Common myeloid progenitor, CD34-positive (primary cell): ENCODE measurements at places on chromosomes 12 and 14.

- no peak for DNase-seq
Measured at GRCh38 chr14:98634043-98634820, 637.8 kb downstream of the BCL11B start.

GRCh38 chr12:78269620-78270019 lies 438.9 kb downstream of the NAV3 start:
- DNase-seq, result no peak

- no peak for DNase-seq
Measured at GRCh38 chr12:22262309-22262708, 72.2 kb downstream of the ST8SIA1 start.

DNA sequence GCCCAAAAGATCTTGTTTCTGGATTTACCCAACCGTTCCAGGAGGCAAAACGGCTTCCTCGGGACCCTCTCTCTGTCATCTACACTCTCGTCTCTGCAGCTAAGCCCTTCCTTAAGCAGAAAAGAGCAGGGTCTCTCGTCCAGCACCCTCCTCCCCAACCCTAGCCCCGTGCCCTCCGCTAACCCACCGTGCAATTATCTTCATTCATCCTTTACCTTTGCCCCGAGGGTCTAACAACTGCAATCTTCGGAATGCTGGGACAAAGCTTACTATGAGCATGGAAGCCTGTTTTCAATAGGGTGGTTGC lies 276 bp upstream of the BMAL2 start:
- no peak for DNase-seq

DNA sequence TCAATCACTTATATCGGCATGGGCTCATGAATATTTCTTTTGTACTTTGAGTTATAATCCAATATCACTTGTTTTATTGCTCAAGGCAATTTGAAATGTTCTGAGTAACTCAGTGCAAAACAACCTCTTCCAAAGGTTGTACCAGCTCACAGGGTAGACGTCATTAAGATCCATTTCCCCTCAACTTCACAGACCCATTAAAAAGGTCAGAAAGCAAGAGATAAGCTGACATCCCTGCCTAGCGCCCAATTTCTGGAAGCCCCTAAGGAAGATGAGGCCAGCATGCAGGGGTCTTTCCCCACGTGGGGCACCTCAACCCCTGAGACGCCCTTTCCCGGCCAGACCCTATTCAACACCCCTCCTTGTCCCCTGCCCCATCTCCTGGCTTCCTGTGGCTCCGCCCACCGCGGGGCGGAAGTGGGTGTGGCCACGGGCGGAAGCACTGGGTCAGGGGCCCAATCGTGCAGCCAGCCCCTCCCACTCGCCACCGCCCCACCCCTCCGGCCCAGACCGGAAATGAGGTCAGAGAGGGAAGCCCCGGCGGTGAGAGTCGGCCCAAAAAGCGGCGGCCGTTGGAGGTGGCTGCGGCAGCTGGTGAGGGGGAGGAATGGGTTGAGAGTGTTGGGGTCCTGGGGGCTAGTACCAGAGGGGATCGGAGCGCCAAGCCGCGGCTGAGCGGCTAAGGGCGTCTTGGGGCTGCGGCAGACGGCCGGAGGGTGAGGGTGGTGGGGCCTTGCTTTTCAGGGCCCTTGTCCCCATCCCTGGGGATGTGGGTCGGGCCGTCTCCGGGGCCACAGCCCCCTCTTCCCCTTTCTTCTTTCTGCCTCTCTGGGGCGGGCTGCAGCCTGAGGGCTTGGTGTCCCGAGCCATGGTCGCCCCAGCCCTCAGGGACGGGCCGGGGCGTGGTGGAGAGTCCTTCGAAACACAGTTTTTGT lies at the start of gene GPATCH2L:
TSS of gene GPATCH2L (plus strand) at position 525 of the 935 bp plus-strand sequence. CDS start 2,442 bp downstream, outside the sequence.
- DNase-seq, result peak; percentile 97

DNA sequence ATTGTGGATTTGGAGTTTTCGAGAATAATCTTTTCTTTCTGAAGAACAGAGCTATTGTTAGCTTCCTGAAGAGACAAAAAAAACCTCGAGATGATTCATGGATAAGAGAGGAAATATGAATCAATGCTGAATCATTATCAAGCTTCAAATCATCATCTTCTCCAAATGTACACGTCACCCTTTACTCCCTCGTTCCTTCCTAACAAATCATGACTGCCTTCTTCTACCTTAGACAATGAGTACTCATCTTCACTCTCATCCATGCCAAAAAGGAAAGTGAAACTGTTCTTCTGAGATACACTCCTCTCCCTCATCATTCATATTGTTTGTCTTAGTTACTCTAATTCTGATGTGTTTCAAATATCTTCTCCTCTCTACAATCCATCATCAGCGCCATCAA lies 1115.8 kb upstream of the ATXN7L3B start:
- DNase-seq, result no peak

GRCh38 chr12:90999966-91000365 lies 4.8 kb downstream of the EPYC start:
- no peak for DNase-seq

DNA sequence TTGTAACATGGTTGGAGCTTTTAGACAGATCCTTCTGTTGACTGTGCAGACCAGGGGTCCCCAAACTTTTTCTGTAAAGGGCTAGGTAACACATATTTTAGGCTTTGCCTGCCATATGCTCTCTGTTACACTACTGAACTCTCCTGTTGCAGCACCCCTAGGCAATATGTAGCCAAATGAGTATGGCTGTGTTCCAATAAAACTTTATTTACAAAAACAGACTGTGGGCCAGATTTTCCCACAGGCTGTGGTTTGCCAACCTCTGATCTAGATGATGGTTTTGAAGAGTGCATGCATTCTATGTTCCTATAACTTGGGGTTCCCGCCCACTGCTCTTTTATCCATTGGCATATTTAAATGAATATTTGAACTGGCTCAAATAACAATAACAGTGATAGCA lies 180.3 kb upstream of the VASH1 start:
- no peak for DNase-seq

GRCh38 chr12:50087995-50088394 lies 2.9 kb downstream of the SMARCD1 start:
- DNase-seq, result no peak

DNA sequence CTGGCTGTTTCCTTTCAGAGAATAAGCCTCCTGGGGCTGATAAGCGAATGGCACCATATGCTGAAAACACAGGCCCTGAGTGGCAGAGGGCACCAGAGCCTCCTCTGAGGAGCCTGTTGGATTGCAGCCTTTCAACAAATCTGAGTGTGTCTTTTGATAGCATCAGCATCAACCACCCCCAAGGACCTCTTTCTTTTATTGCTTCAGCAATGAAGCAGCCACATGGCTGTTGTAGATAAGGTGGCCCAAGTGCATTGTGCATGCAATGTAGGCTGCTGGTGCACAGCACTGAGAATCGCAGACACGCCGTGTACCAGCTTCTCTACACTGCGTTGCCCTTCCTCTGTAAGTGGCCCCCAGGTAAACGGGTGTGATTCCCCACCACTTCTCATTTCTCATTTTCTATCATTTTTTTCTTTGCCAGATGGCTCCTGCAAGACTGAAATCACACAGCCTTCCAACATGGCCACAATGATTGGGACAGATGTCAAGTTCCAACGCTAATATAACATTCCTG lies 191.7 kb downstream of the DAD1 start:
- peak; percentile 56 for DNase-seq

GRCh38 chr14:100556936-100557505 lies 30.2 kb downstream of the BEGAIN start:
- no peak for DNase-seq

DNA sequence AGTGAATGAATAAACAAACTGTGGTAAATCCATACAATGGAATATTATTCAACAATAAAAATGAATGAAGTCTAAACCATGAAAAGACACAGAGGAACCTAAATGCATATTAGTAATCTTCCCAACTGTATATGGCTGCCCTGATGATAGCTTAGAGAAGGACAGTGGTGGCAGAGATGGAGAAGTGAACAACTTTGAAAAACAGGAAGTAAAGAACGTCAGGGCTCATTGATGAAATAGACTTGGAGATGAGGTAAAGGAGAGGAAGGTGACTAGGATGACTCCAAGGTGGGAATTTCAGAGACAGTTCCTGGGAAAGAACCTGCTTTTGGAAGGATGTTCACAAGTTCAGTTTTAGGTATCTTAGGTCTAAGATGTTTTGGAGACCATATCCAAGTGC lies 36.3 kb upstream of the NT5DC3 start:
- DNase-seq, result peak; percentile 14

GRCh38 chr14:82488473-82488872 lies 954.8 kb upstream of the SEL1L start:
- DNase-seq, result no peak

DNA sequence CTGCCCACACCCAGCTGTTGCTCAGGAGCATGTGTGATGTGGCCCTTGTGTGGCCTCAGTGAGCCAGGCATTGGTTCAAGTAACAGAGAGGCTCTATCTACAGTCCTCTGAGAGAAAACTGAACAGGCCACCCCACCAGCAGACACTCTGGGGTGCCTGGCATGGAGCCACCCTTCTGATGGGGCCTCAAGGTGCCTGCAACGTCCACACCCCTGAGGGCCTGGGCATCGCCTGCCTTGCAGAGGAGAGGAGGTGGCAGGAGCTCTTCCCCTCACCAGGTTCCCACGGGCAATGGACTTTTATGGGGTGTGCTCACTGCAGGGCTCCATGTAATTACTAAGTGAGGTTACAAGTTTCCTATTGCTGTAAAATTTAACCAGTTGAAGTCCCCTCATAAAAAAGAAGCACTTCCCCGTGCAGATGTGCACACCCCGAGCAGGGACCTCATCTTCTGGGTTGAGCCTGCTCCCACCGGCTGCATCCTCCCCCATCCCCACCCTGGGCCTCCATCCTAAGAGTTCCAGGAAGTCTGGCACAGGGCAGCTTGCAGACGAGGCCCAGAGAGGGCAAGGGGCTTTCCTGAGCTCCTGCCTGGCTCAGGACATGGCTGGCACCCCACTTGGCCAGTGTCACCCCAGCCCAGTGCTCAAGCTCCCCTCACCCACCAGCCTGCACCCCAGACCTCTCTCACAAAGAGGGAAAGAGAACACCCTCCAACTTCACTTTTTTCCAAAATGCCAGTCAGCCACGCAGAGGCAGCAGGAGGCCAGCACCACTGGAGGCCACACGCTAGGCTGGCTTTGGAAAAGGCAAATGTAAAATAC lies 270.4 kb upstream of the RTL1 start:
- DNase-seq, result no peak

DNA sequence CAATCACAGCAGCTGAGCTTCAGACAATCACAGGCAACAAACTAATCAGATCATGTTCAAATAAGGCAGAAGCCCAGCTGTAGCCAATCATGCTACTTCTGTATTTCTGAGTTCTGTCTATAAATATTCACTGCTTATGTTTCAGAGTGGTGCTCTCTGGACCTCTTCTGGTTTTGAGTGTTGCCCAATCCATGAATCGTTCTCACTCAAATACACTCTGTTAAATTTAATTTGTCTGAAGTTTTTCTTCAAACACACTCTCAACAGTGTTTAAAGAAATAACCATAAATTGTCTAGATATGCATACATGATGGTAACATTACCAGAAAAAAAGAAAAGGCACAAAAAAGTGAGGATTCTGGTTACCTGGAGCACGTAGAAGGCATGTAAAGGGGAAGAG lies 77.9 kb upstream of the BBS10 start:
- no peak for DNase-seq

DNA sequence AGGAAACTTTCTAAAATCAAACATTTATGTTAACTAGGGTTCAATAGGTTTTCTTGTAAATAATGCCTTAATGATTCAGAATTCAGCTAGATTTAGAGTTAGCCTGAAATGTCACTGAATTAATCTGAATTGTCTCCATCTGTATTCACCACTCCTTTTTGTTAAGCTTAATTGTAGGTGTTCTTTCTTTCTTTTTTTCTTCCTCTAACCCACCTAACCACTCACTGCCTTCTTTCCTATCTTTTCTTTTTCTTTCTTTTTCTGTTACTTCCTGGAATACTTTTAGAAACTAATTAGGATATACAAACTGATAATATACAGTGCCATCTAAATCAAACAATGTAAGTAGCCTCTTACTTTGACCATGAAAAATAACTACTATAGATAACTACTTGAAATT lies 29.9 kb downstream of the G2E3 start:
- no peak for DNase-seq

GRCh38 chr14:104604458-104605449 lies at the start of gene TMEM179:
Gene TMEM179 (minus strand): TSS chr14:104604772. CDS start chr14:104604741, 31 bp downstream.
- DNase-seq, result peak; percentile 44

- no peak for DNase-seq
Measured at GRCh38 chr14:60197629-60198303, 32.6 kb upstream of the DHRS7 start.

DNA sequence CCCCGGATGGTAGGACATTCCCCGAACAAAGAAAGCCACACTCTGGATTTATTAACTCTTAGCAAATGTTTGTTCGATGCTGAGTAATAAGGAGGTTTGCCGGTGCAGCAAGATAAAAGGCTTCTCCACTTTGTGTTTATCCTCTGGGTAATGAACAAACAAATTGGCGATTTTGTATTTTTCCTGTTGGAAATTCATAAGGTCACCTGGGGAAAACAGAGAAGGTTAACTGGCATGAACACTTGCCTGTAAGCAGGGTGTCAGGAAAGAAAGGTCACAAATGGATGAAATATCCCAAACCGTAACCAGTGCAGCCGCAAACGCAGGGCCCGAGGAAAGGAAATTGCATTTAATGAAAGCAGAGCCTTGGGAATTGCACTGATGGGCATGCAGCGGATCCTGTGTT lies 132.8 kb downstream of the RMST start:
- no peak for DNase-seq

DNA sequence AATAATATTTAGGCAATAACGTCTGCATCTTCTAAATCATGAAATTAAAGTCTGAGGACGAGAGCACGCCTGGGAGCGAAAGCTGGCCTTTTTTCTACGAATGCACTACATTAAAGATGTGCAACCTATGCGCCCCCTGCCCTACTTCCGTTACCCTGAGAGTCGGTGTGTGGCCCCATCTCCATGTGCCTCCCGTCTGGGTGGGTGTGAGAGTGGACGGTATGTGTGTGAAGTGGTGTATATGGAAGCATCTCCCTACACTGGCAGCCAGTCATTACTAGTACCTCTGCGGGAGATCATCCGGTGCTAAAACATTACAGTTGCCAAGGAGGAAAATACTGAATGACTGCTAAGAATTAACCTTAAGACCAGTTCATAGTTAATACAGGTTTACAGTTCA lies 19.3 kb downstream of the CKB start:
- DNase-seq, result no peak

DNA sequence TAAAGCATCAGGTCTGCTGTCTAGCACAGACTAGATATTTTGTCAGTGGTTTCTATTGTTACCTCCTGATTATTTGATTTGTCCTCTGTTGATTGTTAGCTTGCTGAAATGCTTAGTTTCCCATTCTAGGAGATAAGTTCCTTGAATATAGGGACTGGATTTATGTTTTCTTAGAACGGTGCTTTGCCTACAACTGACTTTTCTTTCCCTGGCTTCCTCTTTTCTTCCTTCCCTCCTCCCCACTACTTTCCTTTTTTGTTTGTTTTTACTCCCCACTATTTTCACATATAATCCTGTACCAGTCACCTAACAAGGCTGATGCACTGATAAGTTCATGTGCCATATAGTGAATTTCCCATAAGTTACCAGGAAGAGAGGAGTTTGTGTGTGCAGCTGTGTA lies 58.5 kb upstream of the METAP2 start:
- no peak for DNase-seq
